ENCODE measurements at places on chromosomes 2 and 18.

GRCh38 chr2:55860832-55861231, 62.8 kb downstream of the EFEMP1 start:
- no peak for DNase-seq

DNA sequence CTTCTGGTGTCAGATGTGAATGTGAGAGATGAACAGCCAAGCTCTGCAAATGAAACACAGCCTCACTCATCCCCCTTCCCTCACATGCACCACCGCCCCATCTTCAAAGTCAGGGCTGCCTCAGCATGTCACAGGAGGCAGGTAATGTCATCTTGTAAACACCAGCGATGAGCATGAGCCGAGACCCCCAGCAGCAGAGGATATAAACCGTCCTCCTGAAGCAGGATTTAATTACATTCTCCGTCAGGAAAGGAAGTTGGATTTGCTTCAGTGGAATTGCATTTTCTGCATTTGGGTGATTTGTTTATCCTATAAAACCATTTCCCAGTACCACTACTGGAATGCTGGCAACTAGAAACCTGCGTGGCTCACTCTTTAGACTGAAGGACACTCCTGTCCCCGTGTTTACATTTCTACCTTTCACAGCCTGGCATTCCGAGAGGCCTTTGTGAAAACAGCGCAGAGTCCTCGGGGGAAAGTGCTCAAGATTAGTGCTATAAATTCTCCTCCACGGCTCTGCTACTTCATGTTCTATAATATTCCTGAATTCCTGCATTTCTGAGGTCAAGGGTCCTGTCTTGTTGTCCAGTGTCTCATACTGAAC, 619.2 kb downstream of the IRS1 start:
- DNase-seq = no peak

GRCh38 chr18:30280861-30281470, 761.6 kb downstream of the DSC3 start:
- no peak for DNase-seq

- peak; percentile 5 for DNase-seq
Measured at GRCh38 chr18:9334973-9335696, 562 bp downstream of the TWSG1 start.

GRCh38 chr2:58336416-58336815, 95.3 kb upstream of the FANCL start:
- no peak for DNase-seq

DNA sequence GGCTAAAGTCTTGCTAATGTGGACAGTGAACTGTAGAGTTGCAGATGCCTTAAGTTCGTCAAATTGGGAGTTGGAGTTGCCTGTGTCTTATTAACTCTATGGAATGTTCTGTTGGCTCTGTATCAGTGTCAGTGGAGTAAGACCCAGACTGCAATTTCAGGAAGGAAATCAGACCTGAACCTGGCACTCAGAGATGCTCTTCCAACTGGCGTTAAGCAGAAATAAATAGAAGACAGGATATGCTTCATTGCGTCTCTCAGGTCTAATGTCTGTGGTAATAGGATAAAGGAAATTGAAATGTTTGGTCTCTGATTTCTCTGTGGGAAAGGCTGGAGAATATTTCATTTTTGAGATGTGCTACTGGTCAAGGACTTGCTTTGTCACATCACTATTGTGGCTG, 846.7 kb upstream of the ID2 start:
- no peak for DNase-seq

GRCh38 chr2:9847140-9847539, 3.9 kb downstream of the TAF1B start:
- no peak for DNase-seq

DNA sequence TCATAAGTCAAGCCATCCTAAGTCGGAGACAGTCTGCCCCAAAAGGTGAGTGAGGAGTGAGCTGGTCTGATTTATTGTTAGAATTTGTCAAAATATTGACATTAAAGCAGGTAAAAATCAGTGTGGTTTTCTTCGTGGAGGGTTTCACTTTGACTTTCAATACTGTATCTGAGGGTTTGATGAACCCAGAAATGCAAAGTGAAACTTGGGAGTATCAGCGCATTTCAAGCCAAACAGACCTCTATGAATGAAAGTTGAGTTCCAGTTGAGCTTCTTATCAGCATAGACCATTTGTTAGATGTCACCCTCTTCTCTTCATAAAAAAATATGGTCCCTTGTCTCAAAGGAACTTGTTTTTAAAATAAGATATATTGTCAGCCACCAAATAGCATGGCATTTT, 21.7 kb upstream of the CXCR4 start:
- DNase-seq = peak; percentile 60

- DNase-seq = no peak
Measured at GRCh38 chr2:213122725-213123124, 28.7 kb downstream of the IKZF2 start.

DNA sequence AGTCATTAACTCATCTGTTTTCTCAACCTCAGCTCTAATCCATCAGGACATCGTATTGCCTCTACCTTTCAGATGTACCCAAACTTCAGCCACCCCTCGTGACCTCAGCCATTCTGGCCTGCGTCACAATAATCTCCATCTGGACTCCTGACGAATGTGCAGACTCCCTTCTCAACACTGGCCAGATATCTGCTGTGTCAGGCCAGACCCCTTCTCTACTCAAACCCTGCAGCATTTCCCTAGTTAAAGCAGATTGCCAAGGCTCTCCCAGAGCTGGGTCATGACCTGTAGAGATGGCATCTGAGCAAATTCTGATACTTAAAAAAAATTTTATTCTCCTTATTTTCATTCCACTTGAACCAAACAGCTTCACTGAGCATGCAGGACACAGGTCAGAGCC, 69.5 kb upstream of the TMEM18 start:
- no peak for DNase-seq

DNA sequence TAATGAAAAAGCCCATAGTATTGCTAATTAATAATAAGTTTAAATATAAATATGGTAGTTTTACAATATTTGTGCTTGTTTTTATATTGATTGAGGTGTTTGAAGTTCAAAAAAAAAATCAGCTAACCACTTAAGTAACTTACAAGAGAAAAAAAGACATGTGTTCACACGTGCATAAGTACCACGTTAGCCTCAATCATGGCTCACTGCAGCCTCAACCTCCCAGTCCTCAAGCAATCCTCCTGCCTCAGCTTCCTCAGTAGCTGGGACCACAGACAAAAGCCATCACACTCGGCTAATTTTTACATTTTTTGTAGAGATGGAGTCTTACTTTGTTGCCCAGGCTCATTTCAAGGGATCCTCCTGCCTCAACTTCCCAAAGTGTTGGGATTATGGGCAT, 19.4 kb downstream of the MGAT4A start:
- DNase-seq = no peak

GRCh38 chr2:42096869-42097591, 49.2 kb downstream of the PKDCC start:
- no peak for DNase-seq

- DNase-seq = no peak
Measured at GRCh38 chr2:233010569-233011267, 2.3 kb downstream of the NGEF start.

DNA sequence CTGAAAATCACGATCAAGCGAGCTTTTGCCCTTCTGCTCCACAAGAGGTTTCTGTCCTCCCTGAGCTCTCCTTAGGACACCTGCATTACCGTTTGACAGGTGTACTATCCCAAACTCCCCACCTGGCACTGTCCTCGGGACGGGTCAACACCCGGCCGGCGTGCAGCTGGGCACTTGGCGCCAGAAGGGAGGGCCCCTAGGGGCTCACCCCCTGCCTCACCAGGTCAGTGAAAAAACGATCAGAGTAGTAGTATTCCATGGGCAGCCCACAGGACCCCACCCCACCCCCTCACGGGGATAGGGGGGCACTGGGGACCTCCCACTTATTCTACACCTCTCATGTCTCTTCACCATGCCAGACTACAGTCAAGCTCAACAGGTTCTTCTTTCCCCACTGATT, 117.6 kb upstream of the ANKRD30BL start:
- no peak for DNase-seq

DNA sequence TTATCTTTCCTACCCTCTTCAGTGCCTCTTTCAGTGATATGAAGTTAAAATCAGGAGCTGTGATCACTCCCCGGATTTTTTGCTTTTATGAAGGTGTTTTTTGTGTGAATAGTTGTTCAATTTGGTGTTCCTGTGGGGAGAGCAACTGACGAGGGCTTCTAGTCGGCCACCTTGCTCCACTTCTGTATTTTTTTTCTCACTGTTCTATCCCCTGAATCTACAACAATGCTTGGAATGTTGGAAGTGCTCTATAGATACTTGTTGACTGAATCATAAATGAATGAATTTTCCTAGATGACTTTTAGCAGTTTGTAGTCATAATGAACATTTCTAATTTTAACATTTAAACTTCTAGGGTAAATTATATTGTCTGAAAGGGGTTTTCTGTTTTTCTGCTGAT, 247.3 kb downstream of the ZNF385B start:
- no peak for DNase-seq

DNA sequence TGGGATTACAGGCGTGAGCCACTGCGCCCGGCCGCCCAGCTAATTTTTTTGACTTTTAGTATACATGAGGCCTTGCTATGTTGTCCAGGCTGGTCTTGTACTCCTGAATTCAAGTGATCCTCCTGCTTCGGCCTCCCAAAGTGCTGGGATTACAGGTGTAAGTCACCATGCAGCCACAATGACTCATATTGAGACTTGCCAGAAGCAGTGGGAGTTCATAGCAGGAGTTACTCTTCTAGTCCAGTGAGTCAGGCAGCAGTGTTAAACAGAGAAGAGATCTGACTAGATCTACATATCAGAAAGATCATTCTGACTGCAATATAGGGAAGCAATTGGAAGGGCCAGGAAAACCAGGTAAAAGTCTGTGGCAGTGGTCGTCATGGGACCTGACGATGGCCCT, 1.5 kb upstream of the FLACC1 start:
- DNase-seq = peak; percentile 25

- DNase-seq = no peak
Measured at GRCh38 chr18:71846716-71847115, 697.4 kb downstream of the CBLN2 start.

DNA sequence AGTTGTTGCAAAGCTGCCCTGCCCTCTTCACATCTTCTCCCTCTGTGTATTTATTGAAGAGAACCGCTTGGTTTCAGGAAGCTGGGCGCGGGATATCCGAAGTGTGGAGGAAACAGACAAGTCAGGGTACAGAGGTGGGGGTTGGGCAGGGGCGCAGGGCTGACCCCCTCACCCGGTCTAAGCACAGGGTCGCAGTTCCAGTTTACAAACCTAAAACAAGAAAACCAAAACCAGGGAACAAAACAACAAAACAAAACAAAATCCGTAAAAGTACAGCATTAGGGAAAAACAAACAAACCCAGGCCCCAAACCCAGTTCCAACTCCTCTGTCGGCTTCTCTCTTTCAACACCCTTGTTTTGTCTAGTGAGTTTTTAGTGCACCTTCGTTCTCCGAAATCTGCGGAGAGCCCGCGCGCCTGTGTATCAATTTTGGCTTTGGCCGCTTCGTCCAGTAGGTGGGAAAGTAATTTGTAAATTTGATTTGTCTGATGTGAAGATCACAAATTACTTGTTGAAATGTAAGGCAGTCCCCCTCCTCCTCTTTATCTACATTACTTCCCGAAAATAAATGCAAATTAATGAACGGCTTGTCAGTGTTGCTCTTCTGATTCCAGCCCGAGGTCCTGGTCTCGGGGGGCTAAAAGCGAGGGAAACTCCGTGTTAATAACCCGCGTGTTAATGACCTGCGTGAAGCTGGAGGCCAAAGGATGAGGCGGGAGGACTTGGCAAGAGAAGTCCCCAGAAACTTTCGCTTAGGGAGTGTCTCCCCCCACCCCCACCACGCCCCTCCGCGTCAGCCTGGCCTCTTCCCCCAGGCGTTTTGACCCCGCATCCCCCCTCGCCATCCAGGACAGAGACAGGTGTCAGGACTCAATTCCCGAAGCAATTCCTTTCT, 6.9 kb downstream of the OTX1 start:
- no peak for DNase-seq

DNA sequence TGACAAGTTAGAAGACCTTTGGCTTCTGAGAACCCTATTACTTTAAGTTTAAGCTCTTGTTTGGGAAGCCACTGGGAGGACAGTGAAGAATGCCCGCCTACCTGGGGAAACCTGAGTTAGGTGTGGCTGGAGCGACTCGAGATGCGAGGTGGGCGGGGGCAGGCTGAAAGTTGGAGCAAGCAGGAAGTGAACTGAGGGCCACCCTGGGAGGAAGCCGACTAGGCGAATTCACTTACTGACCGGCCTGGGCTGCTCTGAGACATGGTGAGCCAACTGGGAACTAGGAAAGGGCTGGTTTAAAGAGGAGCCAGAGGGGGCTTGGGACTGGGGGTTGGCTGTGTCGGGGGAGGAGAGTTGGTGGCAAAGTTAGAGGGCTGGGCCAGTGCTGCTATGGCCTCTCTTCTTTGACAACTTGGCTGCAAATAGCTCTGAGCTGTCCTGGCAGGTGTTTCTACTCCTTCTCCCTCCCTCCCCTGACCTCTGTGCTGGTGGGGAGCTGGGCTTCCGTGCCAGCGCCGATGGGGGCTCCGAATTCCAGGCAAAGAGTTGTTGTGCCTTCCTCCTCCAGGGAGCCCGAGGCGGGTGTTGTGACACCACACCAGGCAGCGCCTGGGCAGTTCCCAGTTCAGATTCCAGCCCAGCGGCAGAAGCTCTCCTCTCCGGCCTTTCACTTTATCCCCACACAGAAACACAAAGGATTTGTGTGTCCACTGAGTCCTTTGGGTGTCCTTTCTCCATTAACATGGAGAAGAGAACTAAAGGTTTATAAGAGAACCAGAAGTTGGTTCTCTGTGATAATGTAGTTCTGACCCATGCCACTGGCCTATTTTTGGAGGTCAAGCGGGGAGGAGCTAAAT, at the start of gene VAMP8:
Gene VAMP8 (plus strand): TSS at position 201 of the 857 bp plus-strand sequence. CDS start 61 bp downstream, at position 262.
- peak; percentile 69 for DNase-seq

DNA sequence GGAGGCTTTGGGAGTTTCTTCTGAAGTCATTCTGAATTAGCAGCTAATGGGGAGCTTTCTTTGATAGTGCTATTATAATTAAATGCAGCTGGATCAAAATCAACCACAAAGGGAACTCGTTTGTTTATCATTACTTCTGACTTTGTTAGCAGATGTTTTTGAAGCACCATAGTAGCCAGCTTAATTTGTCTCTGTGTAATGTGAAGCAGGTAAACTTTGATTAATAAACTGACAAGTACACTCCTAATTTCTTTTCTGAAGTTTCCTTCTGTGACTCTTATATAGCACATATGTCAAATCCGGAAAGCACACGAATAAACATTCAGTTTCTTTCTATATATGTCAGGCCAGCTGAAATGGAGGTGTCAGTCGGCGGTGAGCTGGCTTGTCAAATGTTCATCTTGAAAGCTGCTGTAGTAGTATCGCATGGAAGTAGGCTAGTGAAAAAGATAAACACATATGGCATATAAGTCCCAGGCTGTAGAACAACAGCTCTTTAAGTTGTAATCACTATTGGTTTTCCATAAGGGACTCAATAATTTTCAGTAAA, 451.9 kb upstream of the ZEB2 start:
- no peak for DNase-seq

DNA sequence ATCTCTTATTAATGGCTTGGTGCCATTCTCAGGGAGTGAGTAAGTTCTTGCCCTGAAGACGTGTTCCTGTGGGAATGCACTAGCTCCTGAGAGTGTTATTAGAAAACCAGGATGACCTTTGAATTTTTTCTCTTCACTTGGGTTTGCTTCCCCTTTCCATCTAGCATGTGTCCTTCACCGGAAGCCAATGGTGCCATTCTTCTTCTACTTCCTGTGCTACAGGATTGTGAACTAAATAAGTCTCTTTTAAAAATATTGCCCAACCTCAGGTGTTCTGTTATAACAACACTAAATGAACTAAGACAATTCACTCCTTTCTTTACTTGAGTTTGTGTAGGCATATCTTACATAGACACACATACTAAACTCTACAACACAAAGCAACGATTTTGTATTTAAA, 447.0 kb downstream of the SOX11 start:
- no peak for DNase-seq

Measured in CD4-positive, alpha-beta T cell treated with Interleukin-4 for 4 hours (primary cell).